Bronchial epithelial cell (primary cell): ENCODE measurements at places on chromosomes 2 and 18.

DNA sequence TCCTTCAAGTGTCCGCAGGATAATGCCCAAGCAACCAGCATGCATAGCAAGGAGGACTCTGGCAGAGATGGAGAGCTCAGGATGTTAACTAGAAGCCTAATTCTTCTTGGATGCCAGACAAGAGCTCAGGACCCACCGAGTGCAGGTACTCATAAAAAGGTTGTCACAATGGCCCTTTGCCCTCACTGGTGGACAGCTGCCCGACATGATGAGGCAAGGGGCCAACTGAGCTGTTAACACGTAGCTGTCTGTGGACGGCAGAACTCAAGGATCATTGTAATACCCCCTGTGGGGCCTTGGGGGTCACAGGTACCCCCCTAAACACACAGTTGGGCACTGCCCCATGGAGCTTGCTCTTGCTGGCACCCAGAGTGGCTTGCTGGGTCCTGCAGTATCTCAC is 393.7 kb downstream of the PIK3C3 start:
- no peak for DNase-seq

- no peak for DNase-seq
Observed at GRCh38 chr2:118832791-118833715, 14.4 kb downstream of the EN1 start.

DNA sequence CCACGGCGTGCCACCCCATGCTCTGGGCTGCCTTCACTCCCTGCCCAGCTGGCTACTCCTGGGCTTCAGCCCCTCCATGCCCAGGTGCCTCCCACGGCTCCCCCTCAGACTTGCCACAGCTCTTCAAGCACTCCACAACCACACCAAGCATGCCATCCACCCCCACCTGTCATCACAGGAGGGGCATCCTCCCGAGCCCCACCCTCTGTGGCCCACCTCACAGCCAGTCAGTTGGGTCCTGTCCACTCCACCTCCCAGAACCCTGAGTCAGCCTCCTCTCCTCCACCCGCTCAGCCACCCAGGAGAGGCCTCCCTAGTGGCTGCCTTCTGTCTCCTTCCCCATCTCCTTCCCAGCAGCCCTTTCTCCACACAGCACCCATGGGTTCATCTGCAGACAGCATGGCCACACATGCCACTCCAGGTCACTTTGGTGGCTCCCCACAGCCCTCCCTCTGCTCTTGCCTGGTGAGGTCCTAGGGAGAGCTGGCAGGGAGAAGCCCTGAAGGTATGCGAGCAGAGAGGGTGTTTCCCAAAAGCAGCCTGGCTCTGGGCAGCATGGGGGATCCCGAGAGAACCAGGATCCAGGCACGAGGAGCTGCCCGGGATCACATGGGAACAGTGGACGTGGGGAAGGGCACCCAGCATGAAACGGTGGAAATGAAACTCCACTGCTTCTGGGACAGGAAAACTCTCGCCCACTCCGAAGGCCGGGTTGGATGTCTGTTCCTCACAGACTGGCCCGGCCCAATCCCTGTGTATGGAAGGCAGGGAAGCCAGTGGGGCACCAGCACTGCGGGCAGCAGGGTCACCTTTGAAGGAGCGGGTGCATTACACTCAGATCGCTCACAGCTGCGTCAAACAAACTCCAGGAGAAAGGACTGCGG is 2.7 kb downstream of the LIMS2 start:
- DNase-seq = no peak

DNA sequence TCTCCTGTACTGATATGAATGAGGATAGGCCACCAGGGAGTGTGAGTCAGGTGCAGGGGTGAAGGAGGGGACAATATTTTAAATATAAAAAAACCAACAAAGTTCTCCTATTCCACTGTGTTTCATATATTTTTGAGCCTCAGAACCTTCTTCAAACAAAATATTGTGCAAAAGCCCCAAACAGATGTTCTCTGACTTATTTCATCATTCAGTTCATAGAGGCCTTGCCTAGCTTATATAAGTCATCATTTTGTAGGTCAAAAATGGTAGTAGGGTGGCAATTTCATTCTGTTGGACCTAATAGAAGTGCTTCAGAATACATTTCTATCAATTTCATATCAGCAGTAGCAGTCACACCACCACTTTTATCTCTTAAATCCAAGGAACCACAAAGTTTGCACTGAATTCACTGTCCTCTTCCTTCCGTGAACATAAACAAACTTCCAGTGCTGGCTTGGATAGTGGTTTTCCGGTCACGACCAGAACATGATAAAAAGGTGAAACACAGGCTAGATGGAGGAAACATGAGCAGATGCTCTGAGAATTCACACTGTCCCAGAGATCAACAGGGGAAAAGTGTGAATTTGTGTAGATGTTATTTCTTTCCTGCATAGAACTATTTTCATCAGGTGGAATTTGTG is 99.1 kb downstream of the EN1 start:
- no peak for DNase-seq

- DNase-seq = peak; percentile 59
Observed at GRCh38 chr2:48946449-48947048, 191.0 kb upstream of the LHCGR start.

GRCh38 chr2:135494503-135494902 is 36.5 kb downstream of the ZRANB3 start:
- peak; percentile 25 for DNase-seq

GRCh38 chr2:126808929-126809328 is 89.8 kb upstream of the TEX51 start:
- no peak for DNase-seq

DNA sequence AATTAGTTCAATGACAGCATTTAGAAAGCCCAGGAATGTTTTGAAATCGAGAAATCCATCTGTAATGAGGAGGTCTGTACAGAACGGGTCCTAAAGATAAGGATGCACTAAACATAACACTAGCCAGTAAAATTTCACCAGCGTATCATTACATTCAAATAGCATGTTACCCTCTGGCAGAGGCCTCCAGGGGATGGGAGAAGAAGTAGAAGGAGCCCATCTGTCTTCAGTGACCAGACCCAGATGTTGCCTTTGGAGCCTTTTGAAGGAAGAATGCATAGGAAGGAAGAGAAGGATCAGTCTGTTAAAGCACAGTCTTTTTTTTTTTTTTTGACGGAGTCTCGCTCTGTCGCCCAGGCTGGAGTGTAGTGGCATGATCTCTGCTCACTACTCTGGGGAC is 86.1 kb upstream of the BCL2L11 start:
- no peak for DNase-seq

DNA sequence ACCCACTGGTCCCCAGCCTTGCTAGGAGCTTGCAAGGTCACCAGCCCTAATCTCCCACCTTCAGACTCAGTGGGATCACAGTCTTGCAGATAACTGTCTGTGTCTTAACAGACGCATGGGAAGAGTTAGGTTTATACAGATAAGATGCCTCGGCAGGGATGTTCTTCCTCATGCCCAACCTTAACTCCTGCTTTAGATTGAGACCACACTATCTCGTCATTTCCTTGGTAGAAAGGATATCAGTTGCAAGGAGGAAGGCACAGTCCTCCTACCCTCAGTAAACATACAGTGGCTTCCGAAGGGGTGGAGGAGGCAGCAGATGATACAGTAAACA is 7.2 kb downstream of the NT5DC4 start:
- DNase-seq = no peak

GRCh38 chr2:226491112-226491511 is 308.5 kb downstream of the IRS1 start:
- DNase-seq = no peak

DNA sequence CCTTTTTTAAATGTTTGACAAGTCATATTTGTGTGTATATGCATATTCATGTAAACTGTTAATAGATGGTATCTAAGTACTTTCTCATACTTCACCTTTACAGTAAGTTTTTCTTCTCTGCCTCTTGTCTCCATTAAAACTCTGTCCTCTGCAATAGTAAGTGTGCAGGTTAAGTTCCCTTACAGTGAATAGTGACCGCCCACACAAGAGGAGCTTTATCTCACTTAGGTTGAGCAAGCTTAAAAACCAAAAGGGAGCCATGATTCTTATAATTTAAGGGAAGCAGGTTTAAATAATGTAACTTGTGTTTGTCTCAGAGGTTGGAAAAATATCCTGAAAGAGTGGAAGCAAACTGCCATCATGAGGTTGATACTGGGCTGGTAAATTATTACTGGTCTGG is 61.3 kb downstream of the MRPS9 start:
- no peak for DNase-seq

DNA sequence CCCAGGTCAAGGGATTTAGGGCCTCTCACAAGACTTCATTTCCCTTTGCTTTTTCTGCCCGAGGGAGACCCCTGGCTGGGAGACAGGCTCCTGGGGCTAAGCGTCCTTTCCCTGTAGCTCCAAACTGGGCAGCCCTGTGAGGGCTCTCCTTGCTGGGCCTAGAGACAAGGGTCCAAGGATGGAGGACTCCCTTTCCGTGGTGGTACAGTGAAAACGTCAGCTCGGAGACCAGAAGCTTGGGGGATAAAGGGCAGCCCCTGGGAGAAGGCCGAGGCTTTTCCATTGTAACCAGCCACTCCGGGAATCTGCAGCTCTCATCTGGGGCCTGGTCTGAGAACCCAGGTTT is 2.3 kb downstream of the SIX2 start:
- no peak for DNase-seq

- DNase-seq = no peak
Observed at GRCh38 chr18:79395308-79395640, 456 bp upstream of the NFATC1 start.

GRCh38 chr2:163697429-163697828 is 38.4 kb downstream of the FIGN start:
- DNase-seq = no peak

- DNase-seq = peak; percentile 8
Observed at GRCh38 chr2:40497251-40497859, 45.5 kb upstream of the SLC8A1 start.

DNA sequence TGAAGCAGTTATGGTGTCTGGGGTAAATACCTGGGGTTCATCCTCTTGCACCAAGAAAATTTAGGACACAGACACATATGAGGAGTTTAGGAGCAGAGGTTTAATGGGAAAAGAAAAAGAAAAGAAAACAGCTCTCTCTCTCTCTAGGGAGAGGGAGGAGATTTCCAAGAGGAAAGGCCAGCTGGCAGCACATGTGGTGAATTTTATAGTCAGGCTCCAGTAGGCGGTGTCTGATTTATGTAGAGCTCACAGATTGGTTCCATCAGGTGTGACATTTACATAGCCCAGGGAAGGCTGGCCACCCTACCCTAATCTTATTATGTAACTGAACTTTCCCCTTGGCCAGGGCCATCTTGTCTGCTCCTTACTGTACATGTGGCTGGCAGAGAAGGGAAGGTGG is 297.5 kb upstream of the RGPD4 start:
- DNase-seq = no peak

GRCh38 chr18:49677081-49677480 is 115.2 kb downstream of the LIPG start:
- no peak for DNase-seq

DNA sequence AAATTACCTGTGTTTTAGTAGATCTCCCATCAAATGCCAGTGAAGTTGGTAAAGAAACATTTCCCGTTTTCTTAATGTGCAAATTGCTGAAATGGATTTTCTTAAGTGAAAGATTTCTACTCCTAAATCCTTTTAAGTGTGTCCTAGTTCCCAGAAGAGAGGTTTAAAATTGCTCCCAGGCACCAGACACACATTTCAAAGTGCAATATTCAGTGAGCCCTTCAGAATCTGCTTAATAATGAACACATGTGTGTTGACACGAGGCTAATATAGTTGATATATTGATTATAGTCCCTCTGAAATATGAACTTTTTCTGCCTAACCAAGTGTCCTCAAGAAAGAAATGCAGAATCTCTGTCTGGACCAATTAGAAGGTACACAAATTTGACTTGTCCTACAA is 861.7 kb upstream of the CNTNAP5 start:
- no peak for DNase-seq

- DNase-seq = no peak
Observed at GRCh38 chr18:68564961-68565360, 149.9 kb downstream of the TMX3 start.

- DNase-seq = no peak
Observed at GRCh38 chr2:236166796-236167296, 1.3 kb downstream of the GBX2 start.

DNA sequence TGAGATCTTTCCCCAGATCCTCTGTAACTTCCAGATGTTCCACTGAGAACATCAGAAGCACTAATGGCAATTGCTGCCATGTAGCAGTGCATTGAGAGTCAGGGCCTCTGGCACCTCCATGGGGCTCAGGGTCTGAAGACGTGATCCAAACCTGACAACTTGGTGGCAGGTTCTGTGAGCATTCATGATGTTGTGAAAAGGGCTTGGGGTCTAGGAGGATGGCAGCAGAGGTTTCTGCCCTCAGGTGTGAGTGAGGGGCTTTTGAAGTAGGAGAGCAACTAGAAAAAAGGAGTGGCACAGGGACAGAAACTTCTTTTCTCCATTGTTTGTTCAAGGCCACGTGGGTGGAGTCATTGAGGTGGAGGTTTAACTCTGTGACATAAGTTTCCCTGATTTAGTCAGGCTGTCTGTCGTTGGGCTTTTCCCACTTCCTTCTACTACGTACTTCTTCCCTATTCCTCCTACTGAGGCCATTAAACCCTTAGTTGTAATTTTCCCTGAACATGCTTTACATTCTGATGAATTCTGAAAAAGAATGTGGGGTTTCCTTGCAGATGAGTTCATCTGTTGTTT is 13.1 kb downstream of the CFLAR start:
- DNase-seq = peak; percentile 83

DNA sequence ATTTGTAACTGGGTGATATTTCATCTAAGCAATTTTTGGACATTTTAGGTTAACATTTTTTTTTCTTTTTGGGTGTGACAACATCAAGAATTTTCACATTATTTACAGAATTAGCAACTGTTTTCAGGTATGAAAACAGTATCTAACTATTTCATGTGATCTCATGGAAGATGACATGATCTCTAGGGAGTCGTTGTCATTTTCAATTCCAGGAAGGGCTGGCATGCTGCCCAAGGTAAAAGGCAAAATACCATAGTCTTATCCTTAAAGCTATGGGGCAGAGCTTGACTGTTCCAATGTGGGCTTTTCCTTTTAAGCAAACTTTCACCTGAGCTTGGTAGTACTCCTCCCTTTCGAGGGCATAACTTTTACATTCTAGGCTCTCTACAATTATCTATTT is 443.7 kb downstream of the DSEL start:
- DNase-seq = peak; percentile 8

GRCh38 chr2:46025081-46025480 is 272.1 kb upstream of the EPAS1 start:
- DNase-seq = no peak

- DNase-seq = no peak
Observed at GRCh38 chr2:220334871-220335590, 707.6 kb downstream of the SLC4A3 start.

DNA sequence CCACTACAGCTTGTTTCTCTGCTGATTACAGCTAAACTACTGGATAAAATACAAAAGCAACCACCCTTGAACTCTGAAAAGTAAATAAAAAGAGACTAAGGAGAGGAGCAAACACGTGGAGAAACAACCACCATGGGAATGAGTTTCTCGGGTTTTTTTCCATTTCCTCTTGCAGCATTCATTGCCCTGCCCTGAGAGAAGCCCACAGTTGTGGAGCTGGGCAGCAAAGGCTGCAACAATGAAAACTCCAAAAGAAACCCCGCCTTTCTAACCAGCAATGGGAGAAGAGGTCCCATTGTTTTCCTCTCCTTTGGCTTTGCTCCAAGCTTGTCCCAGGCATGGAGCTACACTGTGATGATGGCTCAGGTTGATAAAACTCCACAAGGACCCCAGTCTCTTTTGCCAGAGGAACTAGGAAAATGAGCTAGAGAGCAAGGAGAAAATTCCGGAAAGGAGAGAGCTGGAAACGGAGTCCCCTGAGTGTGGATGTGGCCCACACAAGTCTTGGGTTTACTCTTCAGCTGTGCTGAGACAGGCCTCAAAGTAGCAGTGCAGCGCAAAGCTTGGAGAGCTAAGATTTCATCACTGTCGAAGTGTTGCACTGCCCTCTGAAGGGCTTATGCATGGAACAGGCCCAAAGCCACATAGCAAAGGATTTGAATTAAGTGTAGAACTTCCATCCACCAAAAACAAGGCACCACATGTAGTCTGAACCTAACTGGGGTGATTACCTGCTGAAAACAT is 20.9 kb downstream of the NAPG start:
- DNase-seq = no peak
